Activated effector memory CD4-positive, alpha-beta T cell treated with anti-CD3 and anti-CD28 coated beads, Interleukin-2, amount 50 U/mL, for 16 hours (primary cell): ENCODE measurements at places on chromosomes 4 and X.

GRCh38 chrX:53073115-53073586 is 9.0 kb upstream of the TSPYL2 start:
- DNase-seq = no peak

DNA sequence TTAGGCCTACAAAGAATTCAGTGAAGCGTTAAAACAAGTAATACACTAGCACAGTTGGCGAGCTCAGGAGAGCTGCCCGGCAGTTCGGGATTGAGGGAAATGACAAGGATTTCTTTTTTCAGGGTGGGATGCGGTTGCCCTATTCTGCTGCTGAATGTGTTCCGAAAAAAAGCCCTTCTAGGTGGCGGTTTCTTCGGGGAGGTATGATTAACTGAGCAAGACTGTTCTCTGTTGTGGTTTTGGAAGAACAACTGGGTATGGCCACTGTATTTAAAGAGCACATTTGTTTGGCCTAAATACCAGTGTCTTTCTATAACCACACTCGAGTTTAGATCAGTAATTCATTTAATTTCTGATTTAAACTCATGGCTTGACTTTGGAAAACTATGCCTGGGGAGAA is 459.7 kb upstream of the FAT1 start:
- no peak for DNase-seq

DNA sequence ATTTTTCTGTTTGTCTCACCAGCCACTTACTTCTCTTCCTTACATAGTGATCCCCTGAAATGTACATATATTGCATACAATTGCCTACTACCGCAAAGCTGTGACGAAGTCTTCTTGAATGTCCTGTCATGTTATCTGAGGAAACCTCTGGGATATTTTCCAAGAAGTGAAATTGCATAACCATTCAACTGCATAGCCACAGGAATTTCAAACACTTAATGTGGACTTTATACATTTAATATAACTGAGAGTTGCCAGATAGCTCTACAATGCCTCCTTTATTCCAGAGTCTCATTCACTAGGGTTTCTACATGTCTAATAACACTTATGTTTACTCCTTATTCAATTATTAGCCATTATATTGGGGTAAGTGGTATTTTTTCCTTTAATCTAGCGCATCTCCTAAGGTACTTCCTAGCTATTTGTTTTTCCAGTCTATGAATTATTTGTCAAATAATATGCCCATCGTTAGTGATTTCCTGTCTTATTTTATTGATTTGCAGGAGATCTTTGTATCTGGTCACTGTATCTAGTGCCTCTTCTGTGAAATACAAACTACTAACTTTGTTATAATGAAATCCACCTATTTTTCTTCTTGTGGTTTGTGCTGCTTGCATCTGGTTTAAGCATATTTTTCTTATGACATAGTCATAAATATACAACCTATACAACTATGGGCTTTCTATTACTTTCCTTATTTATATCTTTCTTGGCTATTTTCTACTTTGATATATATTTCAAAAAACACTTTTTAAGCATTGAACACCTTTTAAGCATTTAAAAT is 69.2 kb upstream of the GRID2 start:
- DNase-seq = no peak

- DNase-seq = peak; percentile 46
Observed at GRCh38 chr4:950136-951020, 18.1 kb downstream of the TMEM175 start.

- peak; percentile 45 for DNase-seq
Observed at GRCh38 chr4:4425696-4426095, 38.8 kb downstream of the NSG1 start.

- DNase-seq = no peak
Observed at GRCh38 chr4:129623233-129623875, 527.4 kb downstream of the C4orf33 start.

- DNase-seq = no peak
Observed at GRCh38 chrX:72532366-72532765, 40.3 kb downstream of the HDAC8 start.

- DNase-seq = no peak
Observed at GRCh38 chrX:106874075-106874474, 29.1 kb downstream of the RIPPLY1 start.

GRCh38 chr4:13523591-13524503 is 20.5 kb downstream of the NKX3-2 start:
- no peak for DNase-seq

DNA sequence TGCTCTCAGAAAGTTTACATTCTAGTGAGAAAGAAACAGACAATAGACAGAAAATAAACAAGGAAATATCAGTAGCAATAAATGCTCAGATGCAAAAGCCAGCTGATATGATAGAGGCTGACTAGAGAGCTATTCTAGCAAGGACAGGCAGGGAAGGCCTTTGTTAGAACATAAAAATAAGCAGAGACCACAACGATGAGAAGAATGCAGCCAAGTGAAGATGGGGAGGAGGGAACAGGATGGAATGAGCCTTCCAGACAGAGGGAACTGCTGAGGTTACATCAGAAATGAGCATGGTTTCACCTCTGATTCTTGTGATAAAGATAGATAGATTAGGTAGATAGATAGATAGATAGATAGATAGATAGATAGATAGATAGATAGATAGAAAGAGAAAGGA is 7.6 kb upstream of the SOWAHB start:
- DNase-seq = no peak

GRCh38 chr4:176583278-176583677 is 209.4 kb downstream of the VEGFC start:
- no peak for DNase-seq

GRCh38 chr4:124631760-124632159 is 80.8 kb downstream of the ANKRD50 start:
- no peak for DNase-seq

DNA sequence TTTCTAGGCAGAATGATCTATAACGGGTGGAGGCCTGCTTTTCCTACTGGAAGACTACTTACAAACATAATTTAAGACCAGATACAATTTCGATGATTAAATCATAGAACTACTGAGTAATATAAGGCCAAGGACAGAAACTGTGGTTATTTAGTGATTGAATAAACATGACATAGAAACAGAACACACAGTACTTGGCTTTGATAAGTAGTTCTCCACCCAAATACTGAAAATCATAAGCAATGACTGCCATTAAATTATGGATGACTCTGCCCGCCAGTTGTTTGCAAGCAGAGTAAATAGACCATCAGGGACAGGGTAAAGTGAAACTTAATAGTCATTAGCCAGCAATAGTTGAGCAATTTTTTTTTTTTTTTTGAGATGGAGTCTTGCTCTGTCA is 17.2 kb upstream of the SMIM14 start:
- DNase-seq = no peak

DNA sequence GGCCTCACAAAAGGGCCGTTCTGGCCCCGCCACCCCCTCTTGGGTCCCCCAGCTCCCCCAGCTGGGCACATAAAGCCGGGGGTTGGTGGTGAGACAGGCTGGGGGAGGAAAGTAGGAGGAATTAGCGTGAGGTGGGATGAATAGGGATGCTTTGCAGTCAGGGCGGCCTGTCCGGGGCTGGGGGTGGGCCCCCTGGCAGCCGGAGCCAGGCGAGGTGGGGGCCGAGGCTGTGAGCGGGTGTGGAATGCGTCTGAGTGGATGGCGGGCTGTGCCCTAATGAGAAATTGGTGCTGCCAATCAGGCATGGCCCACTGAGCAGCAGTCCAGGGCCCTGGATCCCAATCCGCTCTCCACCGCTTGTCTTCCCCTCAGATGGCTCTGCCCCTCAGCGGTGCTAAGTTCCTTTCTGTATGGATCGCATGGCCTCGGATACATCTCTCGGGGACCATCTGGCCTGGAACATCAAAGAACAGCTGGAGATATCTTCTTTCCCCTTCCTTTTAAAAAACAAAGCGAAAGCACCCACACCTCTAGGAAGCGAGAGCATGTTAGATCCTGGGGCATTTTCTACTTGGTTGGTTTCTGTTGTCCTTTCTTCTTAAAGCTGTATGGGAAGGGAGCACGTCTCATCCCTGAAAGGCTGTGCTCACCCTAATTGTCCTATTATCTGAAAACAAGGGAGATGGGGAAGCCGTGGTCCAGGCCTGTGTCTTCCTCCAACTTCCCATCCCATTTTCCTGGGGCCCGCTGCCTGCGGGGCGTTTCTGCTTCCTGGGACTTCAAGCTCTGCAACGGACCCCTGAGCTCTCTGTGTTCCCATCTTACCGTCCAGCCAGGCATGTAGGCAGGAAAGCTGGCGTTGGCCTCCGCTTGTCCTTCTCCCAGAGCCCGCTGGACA is 106.9 kb downstream of the SORCS2 start:
- DNase-seq = no peak

DNA sequence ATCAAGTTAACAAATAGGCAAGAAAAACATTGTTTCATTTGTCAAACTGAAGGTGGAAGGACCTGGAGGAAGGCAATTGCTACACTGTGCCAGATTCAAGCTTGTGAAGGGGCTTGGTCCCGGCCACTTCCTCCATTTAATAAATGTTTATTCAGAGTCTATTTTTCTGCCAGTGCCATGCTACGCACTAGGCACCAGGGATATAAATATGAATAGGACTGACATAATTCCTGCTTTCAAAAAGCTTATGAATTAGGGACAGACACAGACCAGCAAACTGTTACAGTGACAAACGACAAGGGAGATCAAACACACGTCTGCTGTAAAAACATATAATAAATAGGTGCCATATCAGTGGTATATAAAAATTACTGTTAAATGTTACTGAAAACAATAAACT is 571 bp downstream of the TLR6 start:
- no peak for DNase-seq

GRCh38 chr4:97453186-97453585 is 690.1 kb downstream of the STPG2 start:
- no peak for DNase-seq

DNA sequence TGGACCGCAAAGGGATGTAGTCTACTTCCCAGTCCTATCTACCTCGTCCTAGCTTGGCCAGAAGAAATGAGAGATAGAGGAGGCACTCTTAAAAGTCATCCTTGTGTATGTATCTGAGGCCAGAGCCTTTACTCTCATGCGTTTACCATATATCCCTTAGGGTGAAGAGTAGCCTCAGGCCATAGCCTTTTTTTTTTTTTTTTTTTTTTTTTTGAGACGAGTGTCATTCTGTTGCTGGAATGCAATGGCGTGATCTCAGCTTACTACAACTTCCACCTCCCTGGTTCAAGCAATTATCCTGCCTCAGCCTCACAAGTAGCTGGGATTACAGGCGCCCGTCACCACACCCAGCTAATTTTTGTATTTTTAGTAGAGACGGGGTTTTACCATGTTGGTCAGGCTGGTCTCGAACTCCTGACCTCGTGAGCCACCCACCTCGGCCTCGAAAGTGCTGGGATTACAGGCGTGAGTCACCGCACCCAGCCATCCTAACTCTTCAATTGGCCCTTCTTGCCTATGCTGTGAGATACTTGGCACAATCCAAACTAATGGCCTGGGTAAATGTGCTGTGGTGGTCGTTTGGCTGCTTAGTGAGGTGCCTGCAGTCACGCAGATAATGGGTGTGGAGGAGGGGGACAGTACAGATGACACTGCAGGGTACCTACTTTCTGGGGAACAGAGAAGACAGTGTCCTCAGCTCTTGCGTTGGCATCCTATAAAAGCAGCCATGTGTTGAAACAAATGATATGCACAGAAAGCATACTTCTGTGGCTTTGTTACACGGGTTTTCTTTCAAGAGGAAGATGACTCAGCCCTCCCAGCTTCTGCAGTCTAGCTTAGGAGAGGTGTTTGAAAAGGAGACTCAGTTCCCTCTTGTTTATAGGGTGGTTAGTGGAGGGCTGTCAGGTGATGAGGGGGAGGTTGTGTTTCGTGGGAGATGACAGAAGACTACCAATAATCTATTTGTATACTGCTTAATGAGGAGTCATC is 10.4 kb upstream of the DGAT2L6 start:
- DNase-seq = no peak

DNA sequence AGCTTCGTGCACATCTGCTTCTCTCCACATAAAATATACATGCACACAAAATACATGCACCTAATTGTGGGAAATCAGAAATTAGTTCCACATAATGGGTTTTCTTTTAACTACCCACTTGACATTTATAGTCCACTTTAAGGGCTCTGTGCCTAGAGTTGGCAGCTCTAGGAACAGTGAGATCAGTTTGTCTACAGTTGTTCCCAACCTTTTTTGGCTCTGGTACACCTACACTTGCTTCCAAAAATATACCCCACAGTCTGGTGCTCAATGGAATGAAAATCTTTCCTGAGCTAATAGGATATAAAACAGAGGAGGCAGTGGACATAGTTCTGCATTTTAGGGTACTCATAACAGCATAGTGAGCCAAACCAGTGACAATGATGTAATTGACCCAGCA is 36.1 kb downstream of the HDAC8 start:
- no peak for DNase-seq

DNA sequence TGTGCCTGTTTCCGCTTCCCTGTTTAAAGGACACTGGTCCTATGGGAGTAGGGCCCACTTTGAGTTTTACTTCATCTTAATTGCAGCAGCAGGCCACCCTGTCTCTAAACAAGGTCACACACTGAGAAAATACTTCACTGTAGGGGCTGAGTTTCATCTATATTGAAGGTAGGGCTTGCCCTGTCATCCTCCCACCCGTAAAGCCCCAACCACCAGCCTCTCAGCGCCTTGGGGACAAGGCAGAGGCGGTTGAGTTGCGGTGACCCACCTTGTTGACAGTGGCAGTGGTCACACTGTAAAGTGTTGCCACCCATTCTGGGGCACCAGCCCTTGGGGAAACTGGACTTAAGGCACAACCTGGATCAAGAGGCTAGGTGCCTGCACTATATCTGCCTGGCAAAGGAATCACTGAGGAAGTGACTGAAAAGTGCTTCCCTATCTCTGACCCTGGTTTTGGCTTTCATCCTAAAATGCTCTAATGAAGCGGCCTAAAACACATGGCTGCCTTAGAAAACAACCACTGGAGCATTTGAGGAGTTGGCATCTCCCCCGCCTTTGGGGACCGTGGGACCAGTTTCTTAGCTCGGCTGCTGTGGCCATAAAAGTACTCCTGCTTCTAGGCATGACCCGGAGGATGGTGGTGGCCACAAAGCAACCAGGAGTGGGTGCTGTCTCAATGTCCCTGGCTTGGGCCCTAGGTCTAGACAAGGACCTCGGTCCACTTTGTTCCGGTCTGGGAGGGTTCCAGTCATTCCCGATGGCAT is 7.8 kb upstream of the WDR1 start:
- no peak for DNase-seq

DNA sequence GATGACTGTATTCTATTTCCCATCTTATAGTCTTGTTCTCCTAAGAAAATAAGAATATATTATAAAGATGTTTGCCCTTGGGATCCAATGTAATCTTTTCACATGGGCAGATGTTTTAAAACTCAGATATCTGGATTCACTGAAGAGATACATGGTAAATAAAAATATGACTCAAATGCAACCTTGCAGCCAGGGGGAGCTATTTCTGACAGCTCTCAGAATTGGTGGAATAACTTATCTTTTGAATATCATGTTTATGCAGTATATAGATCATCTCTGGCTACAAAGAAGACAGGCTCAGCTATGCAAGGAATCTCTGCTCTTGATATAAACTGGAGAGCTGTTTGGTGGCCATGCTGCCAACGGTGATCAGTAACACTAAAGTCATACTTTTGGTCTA is 274.7 kb downstream of the GLUD2 start:
- no peak for DNase-seq
